ENCODE measurements at places on chromosomes 1 and 21. TPM values are rescaled to one million over a fixed set of nuclear protein-coding genes. Genes with fewer than 3 reads are reported as not detected.
A peak's percentile ranks its signal among the peaks of the same experiment; 100 is the strongest.

Gene LAMB3
- 0.60 TPM for total RNA-seq

GRCh38 chr1:23854568-23854967 lies 13.5 kb downstream of the FUCA1 start:
- no peaks in the 10 kb centered on the region for H3K4me1 ChIP-seq
- no peak overlapping the region for H3K27ac ChIP-seq
- no peaks in the 10 kb centered on the region for H3K27me3 ChIP-seq
- H3K36me3 ChIP-seq = peaks cover 7% of the 10 kb centered on the region

Gene CR1
- total RNA-seq = 0.18 TPM

- H3K4me3 ChIP-seq = no peak overlapping the region
- no peaks in the 10 kb centered on the region for H3K27me3 ChIP-seq
- no peaks in the 10 kb centered on the region for H3K36me3 ChIP-seq
- no peak for DNase-seq
- no peak overlapping the region for H3K27ac ChIP-seq
- no peaks in the 10 kb centered on the region for H3K4me1 ChIP-seq
Measured at GRCh38 chr1:113021430-113022085, 51.4 kb upstream of the LRIG2 start.

GRCh38 chr1:104878203-104878909 lies 1128.7 kb downstream of the AMY1C start:
- H3K36me3 ChIP-seq = no peaks in the 10 kb centered on the region
- H3K27ac ChIP-seq = no peak overlapping the region
- no peaks in the 10 kb centered on the region for H3K27me3 ChIP-seq
- DNase-seq = no peak
- H3K4me3 ChIP-seq = no peak overlapping the region

DNA sequence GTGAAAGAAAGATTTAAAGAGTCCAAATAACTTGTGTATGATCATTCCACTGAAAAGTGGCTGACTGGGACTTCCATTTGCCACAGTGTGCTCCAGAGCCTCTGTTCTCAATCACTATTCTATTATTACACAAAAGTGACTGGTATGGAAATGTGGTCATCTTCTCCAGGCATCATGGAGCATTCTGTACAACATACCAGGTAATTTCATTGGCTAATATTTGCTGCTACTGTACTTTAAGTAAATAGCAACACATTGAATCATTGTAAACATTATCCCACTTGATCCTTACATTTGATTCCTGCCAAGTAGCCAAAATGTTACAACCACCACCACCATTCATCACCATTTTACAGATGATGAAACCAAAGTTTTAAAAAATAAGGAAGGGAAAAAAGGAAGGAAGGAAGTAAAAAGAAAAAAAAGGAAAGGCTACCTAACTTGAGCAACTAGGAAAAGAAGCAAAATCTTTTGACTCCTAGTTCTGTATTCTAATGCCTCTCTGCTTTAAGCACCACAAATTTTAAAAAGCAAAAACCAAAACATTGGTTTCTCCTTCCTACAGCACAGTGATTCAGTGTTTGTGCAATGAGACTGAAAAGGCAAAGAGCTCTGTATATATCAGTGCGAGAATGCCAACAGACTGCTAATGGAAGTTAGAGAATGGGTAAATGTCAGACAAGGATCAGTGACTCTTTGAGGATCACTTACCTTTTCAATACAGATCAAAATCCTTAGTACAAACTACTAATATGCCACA lies 361.4 kb upstream of the PTBP2 start:
- DNase-seq = no peak
- no peak overlapping the region for H3K4me3 ChIP-seq
- peaks cover 1% of the 10 kb centered on the region for H3K27me3 ChIP-seq
- peaks cover 15% of the 10 kb centered on the region for H3K4me1 ChIP-seq
- H3K36me3 ChIP-seq = no peaks in the 10 kb centered on the region
- no peak overlapping the region for H3K27ac ChIP-seq

DNA sequence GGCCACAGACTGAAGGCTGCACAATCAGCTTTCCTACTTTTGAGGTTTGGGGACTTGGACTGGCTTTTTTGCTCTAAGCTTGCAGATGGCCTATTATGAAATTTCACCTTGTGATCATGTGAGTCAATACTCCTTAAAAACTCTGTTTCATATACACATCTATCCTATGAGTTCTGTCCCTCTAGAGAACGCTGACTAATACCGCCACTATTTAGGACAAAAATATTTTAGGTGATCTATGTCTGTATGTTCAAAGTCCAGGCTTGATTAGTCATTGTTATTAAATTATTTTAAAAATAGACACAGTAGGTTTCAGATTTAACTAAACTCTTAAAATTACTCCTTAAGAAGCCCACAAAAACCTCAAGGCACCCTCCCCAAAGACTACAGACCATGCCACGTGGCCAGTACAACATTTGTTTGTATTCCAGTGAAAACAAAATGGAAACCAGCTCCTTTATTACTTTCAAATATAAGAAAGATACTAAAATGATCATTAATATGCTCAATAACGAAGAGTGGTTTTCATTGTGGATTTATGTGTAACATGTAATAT lies 63.1 kb downstream of the TMPRSS15 start:
- H3K27me3 ChIP-seq = no peaks in the 10 kb centered on the region
- H3K27ac ChIP-seq = no peak overlapping the region
- H3K36me3 ChIP-seq = no peaks in the 10 kb centered on the region
- H3K4me1 ChIP-seq = no peaks in the 10 kb centered on the region

- no peak for DNase-seq
- H3K36me3 ChIP-seq = no peaks in the 10 kb centered on the region
- H3K4me3 ChIP-seq = no peak overlapping the region
- peaks cover 12% of the 10 kb centered on the region for H3K4me1 ChIP-seq
- H3K27me3 ChIP-seq = peaks cover 25% of the 10 kb centered on the region
Measured at GRCh38 chr1:38585460-38585859, 274.1 kb downstream of the RRAGC start.

DNA sequence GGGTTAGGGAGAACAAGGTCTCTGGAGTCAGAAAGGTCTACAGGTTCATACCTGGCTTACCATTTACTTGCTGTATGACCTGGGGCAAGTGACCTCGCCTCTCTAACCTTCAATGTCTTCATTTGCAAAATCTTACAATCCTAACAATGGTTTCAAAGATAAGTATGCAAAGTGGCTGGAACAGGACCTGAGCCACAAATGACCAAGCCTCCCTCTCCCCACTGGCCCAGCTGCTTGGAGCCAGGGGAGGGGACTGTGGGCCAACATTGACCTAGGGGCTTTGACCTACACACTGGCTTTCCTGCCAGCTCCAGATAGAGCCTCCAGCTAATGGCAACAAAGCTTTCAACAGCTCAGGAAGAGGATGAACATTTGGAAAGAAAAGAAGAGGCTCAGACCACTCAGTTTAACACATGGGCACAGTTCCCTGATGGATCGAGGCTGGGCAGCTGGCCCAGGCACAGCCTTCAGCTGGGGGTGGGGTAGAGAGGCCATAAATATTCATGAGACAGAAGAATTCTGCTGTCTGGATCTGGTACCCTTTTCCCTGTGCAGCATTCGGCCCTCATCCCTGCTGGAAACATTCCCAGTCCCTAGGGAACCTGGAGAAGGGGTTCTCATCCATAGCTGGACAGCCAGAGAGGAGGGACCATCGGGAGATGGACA lies 12.9 kb downstream of the PTAFR start:
- peaks cover 10% of the 10 kb centered on the region for H3K4me1 ChIP-seq
- no peak for DNase-seq
- peaks cover 35% of the 10 kb centered on the region for H3K27me3 ChIP-seq
- H3K36me3 ChIP-seq = no peaks in the 10 kb centered on the region
- no peak overlapping the region for H3K4me3 ChIP-seq

GRCh38 chr1:7032992-7033391 lies 247.7 kb downstream of the CAMTA1 start:
- H3K27me3 ChIP-seq = no peaks in the 10 kb centered on the region
- DNase-seq = no peak
- peaks cover 3% of the 10 kb centered on the region for H3K36me3 ChIP-seq

Gene GSTM5
- total RNA-seq = 0.49 TPM

GRCh38 chr1:177307771-177308170 lies 137.0 kb downstream of the BRINP2 start:
- no peak overlapping the region for H3K4me3 ChIP-seq
- H3K27ac ChIP-seq = no peak overlapping the region
- H3K27me3 ChIP-seq = no peaks in the 10 kb centered on the region
- H3K36me3 ChIP-seq = no peaks in the 10 kb centered on the region

GRCh38 chr1:3889936-3890335 lies 10.1 kb downstream of the C1orf174 start:
- no peaks in the 10 kb centered on the region for H3K27me3 ChIP-seq
- H3K4me3 ChIP-seq = no peak overlapping the region
- peak; percentile 15 for DNase-seq
- H3K27ac ChIP-seq = peak overlapping the region; percentile 61
- H3K36me3 ChIP-seq = peaks cover 45% of the 10 kb centered on the region

GRCh38 chr21:32940079-32941014 lies 85.4 kb upstream of the OLIG2 start:
- H3K36me3 ChIP-seq = no peaks in the 10 kb centered on the region
- peaks cover 10% of the 10 kb centered on the region for H3K4me1 ChIP-seq
- H3K27ac ChIP-seq = no peak overlapping the region
- H3K27me3 ChIP-seq = no peaks in the 10 kb centered on the region
- DNase-seq = peak; percentile 52

DNA sequence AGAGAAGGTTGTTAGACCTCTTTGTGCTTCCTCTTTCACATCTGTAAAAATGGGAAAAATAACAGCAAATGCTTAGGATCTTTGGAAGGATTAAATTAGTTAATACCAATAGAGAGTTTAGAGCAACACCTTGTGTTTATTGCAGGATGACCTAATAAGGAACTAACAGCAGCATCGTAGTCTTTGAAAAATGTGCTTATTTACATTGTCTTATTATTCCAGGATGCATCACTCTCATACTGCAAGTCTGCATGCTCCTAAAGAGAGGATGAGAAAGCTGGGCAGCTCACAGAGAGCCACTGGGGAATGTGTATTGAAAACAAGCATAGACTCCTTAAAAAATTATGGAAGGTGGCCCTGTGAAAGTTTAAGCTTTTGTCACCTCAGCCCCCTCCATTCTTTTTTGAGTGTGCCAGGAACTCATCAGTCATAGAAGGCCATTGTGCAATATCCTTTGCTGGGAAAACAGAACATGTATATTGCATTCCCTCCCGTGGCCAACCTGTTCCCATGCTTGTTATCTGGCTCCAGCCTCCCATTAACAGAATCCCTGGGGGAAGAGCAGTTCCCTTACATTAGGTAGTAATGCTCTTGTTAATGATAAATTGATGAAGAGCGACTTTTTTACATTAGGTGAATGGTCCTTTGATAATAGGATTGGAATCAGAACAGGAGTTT lies 180.7 kb downstream of the ZNF326 start:
- no peak for DNase-seq
- no peak overlapping the region for H3K4me3 ChIP-seq
- no peak overlapping the region for H3K27ac ChIP-seq
- H3K27me3 ChIP-seq = peaks cover 4% of the 10 kb centered on the region
- H3K4me1 ChIP-seq = no peaks in the 10 kb centered on the region
- no peaks in the 10 kb centered on the region for H3K36me3 ChIP-seq

DNA sequence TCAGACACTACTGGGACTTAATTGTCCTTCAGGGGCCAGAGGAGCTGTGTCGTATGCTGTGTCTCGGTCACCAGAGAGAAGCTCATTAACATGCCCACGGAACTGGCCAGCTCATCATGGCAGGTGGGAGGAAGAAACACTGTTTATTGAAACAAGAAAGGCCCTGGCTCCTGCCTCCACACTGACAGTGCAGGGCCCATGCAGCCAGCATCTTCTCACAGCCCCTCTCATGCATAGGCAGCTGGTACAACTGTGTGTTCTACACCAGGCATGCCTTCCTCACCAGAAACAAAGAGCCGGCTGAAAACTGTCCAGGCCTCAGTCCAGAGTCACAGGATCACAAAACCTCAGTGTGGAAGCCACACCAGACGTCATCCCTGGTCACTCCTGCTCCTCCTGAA lies 106.0 kb downstream of the UBE2U start:
- H3K36me3 ChIP-seq = no peaks in the 10 kb centered on the region
- H3K4me1 ChIP-seq = no peaks in the 10 kb centered on the region
- no peak overlapping the region for H3K27ac ChIP-seq
- H3K4me3 ChIP-seq = no peak overlapping the region
- peaks cover 2% of the 10 kb centered on the region for H3K27me3 ChIP-seq

DNA sequence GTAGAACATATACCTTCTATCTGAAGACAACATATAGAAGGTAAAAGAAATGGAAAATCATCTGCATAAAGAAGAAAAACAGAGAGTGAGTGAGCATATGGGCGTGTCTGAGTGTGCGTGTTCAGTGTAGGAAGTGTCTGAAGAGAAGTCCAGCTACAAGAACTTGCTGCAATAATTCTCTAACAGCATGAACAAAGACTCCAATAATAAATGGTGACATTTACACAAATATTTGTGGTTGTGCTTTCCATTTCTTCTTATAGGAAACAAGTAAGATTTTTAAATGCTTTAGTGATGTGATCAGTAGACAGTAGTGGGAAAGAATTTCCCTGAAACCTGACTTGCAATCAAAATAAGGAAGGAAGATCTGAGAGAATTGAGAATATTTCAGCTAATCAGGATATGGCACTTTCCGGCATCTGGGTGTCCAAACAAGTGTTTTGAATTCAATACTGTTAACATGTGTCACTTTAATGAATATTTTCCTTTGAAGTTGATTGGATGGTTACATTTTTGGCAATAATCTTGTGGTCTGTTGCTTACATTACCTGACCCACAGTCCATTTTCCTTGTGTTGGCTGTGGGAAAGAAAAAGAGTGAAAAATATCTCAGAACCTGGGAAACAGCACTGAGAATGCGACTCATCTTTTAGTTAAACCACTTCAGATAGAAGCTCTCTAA lies 154.0 kb downstream of the TGFB2 start:
- no peak overlapping the region for H3K4me3 ChIP-seq
- no peak overlapping the region for H3K27ac ChIP-seq
- peaks cover 8% of the 10 kb centered on the region for H3K27me3 ChIP-seq
- H3K4me1 ChIP-seq = peaks cover 5% of the 10 kb centered on the region
- no peaks in the 10 kb centered on the region for H3K36me3 ChIP-seq
- DNase-seq = no peak

Gene FAM131C
- 0.70 TPM for total RNA-seq

DNA sequence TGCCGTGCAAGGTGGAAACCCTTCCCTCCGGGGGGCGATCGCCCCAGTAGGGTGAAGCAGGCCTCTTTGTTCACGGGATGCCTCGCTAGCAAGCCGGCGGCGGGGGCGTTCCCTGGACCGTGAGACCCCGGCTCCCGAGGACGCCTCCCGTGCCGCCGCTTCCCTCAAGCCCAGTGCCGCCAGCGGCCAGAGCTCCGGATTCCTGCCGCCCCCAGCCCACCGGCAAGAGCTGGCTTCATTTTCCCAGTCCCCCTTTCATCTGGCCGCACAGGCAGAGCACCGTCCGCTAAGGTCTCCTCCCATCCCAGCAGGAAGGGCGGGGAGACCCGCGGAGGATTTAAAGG lies 16.3 kb downstream of the IER5 start:
- H3K4me1 ChIP-seq = peaks cover 60% of the 10 kb centered on the region
- no peaks in the 10 kb centered on the region for H3K36me3 ChIP-seq
- DNase-seq = peak; percentile 61
- peak overlapping the region; percentile 68 for H3K27ac ChIP-seq
- peaks cover 11% of the 10 kb centered on the region for H3K27me3 ChIP-seq
- H3K4me3 ChIP-seq = peak overlapping the region; percentile 73

DNA sequence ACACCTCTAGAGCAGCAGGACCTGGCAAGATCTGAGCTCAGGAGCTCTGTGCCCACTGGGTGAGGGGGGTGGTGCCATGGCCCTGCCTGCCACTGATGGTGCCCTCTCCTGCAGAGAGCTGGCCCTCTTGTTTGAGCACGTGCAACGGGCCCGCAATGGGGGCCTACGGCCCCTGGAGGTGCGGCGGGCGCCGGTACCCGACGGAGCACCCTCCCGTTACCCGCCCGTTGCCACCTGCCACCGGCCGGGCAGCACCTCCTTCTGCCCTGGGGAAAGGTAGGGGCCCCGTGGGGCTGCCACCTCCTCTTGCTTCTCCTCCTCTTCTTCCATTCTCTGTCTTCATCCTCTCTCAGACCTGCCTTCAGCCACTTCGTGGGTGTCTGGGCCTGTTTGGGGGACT lies 38.2 kb downstream of the CITED4 start:
- H3K36me3 ChIP-seq = no peaks in the 10 kb centered on the region
- no peak for DNase-seq
- peaks cover 19% of the 10 kb centered on the region for H3K4me1 ChIP-seq

Data from activated CD8-positive, alpha-beta T cell treated with anti-CD3 and anti-CD28 coated beads for 36 hours (primary cell).